Cardiac atrium fibroblast (primary cell): ENCODE measurements at places on chromosomes 6 and 20. TPM values are rescaled to one million over a fixed set of nuclear protein-coding genes. Genes with fewer than 3 reads are reported as not detected.

Gene BCAS1
- total RNA-seq, result not detected in 2 replicates

Gene KDM1B
- 4.3 and 7.0 TPM in 2 replicates for total RNA-seq

Gene HAO1
- not detected in 2 replicates for total RNA-seq

Gene GMEB2
- 6.8 and 12.5 TPM in 2 replicates for total RNA-seq
